ENCODE measurements at places on chromosomes 5 and 9.

DNA sequence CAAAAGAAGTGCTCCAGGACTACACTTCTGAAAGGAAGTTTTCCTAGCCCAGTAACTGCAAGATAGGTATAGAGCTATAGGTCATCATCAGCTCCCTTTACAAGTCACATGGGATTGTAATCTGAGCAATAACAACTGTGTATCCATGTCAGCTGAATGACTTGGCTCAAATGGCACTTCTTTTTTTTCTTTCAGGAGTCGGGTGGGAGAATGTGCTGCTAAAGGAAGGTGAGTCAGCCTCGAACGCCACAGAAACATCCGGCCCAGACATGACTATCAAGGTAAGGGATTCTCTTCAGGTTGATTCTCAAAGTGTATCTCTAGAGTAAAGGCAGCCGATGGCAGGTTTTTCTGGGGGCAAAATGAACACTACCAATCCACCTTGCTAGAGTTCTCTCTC is 192.2 kb downstream of the C9orf152 start:
- no peak for DNase-seq

DNA sequence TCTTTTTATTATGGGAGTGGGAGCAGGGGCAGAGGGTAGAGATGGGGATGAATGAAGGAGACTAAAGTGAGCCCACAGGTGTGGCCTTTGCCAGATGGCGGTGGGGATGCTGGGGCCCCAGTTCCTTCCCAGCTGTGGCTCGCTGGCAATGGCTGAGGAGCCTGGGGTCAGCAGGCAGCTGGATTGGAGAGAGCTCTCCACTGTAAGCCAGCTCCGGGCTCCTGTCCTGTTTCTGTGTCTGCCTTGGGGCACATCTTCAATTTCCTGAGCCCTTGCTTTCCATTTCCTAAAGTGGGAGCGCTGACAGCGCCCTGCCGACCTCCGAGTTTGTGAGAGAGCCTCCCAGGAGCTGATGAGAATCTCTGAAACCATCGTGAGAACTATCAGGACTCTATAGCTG is 75.6 kb upstream of the SPRY4 start:
- DNase-seq = no peak

DNA sequence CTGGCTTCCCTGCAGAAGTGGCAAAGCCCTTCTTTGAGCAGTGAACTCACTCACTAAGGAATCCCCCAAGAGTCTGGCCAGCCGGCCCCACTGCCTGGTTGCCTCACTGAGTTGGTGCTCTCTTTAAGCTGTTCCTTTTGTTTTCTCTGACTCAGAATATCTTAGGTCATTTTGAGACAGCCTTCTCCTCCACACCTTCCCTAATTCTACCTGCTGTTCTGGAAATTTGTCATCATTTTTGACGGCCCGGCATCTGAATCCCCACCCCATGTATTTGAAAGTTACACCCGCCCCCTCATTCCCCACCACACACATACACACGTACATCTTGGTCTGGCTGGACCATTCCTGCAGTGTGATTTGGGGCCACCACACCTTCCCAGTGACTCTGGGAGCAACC is 41.8 kb downstream of the FGF1 start:
- no peak for DNase-seq

- no peak for DNase-seq
These were observed 46.9 kb upstream of the EGFL7 start for GRCh38 chr9:136615631-136616306.

GRCh38 chr9:77943057-77943456 is 88.6 kb downstream of the GNAQ start:
- no peak for DNase-seq

DNA sequence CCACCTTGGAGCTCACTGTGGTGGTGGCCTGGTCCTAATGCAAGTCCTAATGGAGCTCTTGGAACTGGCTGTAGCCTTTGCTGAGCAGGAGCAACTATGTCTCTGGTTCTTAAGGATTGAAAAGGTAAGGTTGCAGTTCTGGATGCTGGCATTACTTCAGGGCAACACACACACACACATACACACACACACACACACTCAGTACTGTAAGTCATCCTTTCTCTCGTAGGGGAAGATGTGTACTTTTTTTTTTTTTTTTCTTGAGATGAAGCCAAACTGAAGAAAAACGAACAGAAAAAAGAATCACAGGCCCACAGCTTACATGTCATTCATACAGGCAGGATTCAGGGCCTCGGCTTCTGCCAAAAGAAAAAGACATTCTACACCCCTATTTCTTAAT is 81.1 kb upstream of the RPS23 start:
- DNase-seq = no peak

GRCh38 chr9:134054891-134055811 is 12.7 kb downstream of the BRD3 start:
- DNase-seq = no peak

DNA sequence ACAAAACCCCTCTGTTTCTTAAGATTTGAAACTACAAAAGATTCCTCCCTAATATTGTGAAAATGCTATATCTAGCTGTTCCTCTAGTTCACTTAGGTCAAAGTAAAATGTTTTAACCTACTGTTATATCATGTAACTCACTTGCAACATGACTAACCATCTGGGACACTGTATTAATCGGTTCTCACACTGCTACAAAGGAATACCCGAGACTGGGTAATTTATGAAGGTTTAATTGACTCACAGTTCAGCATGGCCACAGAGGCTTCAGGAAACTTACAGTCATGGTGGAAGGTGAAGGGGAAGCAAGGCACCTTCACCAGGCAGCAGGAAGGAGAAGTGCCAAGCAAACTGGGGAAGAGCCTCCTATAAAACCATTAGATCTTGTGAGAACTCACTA is 34.7 kb downstream of the DIMT1 start:
- no peak for DNase-seq

- no peak for DNase-seq
These were observed 16.9 kb upstream of the PLCXD3 start for GRCh38 chr5:41527201-41527779.

DNA sequence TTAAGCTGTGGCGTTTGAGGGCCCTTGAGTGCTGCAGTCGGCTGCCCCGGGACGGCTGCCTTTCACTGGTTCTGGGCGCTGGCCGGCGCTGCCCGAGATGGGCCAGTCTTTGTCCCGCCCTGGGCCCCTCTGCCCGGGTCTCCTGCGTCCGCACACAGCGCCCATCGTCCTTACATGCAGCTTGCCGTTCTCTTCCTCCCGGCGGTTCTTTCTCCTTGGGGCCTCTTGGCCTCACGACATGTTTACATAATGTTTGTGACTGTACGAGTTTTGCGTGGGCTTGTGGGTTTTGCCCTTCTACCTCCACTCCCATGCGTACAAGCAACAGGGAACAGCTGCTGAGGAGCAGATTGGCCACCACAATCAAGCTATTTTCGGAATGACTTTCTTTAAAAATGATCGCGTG is 618 bp downstream of the TNPO1 start:
- DNase-seq = peak; percentile 9

DNA sequence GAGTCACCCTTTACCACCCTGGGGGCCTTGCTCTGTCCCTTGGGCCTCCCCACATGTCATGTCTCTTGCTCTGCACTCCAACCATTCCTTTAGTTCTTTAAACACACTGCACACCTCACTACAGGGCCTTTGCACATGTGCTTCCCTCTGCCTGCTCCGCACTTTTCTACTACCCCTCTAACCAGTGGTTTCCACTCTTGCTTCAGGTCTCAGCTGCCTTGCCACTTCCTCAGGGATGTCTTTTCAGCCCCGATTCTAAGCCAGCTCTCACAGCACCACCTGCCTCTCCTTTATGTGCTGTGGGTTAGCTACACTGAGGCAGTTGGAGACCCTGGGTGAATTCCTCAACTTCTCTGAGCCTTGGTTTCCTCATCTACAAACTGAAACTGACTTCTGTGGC is 34.6 kb upstream of the GABBR2 start:
- no peak for DNase-seq

DNA sequence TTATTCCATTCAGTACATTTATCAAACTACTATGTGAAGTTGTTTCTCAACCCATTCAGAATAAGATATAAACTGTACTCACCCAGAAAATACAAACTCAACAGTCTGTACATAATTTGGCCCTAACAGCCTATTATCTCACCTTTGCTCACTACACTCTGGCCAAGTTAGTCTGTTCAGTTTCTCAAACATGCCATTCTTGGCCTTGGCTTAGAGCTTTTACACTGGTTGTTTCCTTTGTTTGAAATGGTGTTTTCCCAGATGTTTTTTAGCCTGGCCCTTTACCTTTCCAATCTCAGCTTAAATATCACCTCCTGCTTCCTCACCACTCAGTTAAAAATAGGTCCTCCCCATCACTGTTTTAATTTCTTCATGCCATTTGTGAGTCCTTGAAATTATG is 13.6 kb downstream of the CDC42SE2 start:
- DNase-seq = no peak

DNA sequence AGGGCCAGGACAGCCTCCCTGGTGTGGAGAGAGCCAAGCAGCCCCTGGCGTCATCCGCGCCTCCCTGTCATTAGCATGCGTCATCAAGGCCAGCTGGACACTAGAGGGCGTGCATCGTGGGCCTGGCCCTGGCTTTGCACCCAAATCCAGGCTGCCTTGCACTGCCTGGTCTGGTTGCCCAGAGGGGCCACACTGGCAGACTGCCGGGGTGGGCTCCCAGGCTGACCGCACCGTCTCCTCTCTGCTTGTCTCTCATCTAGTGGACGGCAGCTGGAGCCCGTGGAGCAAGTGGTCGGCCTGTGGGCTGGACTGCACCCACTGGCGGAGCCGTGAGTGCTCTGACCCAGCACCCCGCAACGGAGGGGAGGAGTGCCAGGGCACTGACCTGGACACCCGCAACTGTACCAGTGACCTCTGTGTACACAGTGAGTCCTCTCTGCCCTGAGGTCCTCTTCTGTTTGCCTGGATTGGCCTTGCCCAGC is 29.0 kb downstream of the HK3 start:
- DNase-seq = no peak

DNA sequence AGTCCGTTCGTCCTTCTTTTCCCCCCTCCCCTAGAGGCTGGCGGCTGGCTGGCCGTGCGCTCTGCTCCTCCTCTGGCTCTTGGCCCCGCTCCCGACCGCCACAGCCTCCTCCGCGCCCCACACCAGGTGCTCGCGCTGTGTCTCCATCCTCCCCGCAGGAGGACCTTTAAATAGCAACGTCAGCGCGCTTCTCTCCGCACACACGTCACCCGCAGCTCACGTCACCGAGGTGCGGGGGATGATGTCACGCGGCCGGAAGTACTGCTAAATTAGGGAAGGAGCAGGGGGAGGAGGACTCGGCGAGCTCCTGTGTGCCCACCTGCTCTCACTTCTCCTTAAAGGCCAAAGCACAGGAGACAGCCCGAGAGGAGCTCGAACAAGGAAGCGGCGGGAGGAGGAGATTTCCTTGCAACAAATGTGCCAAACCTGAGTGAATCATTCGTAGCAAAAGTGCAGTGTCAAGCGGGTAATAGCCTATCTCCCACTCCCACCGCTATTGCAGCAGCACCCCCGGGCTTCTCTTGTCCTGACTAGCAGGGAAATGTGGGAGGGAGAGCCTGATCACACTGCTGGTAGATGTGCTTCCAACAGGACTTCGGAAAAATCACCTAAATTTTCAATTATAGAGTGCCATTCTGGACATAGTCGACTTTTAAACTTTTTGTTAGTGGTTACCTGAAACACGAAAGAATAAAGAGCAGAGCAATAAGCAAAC is 614 bp upstream of the HOMER1 start:
- DNase-seq = peak; percentile 86

DNA sequence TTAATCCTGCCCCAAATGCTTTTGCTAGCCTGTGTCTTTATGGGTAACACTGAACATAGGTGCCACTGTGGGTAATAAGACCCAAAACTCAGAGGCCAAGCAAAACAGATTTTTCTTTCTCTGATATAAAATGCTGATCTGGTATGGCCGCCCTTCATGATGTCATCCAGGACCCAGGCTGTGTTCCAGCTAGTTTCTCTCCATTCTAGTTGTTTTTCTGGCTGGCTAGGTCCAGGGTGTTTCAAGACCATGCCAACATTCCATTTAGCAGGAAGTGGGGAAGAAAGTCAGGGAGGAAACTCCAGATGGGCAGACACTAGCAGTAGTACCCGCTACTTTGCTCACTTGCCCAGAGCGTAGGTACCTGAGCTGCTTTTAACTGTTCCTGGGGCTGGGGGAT is 183.9 kb upstream of the OTULINL start:
- no peak for DNase-seq

DNA sequence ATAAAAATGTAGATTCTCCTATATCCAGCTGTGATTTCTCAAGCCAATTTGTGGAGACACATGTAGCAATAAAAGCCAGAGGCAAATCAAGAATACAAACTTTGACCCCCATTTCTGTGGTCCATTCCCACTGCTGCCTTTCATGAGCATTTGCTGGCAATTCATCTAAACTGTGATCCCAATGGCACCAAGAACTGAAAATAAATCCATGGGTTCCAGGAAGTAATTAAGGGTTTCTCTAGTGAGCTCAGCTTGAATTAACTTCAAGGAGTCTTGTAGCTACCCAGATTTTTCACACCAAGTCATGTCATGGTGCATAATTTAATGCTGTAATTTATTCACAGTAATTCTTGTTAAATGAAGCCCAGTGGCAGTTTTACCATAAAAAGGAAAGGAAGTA is 145.0 kb upstream of the SMC2 start:
- DNase-seq = no peak

DNA sequence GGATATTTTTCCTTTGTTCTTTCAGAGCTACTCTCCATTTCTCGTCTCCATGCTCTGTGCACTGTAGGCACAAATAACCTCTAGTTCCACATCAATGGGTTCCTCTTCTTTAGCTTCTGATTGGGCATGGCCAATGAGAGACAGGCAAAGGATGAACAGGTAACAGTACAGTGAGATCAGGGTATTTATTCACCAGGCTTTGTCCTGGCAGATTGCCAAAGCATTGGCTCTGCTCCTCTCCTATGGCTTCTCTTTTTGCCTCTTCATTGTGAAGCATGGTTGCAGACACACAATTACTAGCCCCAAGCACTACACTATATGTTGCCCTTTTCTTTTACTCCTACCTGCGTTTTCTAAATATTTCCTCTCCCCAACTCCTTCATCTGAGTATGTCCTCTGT is 215.1 kb upstream of the ARRDC3 start:
- no peak for DNase-seq

- DNase-seq = no peak
These were observed 27.1 kb downstream of the ZDHHC11B start for GRCh38 chr5:757346-757930.

DNA sequence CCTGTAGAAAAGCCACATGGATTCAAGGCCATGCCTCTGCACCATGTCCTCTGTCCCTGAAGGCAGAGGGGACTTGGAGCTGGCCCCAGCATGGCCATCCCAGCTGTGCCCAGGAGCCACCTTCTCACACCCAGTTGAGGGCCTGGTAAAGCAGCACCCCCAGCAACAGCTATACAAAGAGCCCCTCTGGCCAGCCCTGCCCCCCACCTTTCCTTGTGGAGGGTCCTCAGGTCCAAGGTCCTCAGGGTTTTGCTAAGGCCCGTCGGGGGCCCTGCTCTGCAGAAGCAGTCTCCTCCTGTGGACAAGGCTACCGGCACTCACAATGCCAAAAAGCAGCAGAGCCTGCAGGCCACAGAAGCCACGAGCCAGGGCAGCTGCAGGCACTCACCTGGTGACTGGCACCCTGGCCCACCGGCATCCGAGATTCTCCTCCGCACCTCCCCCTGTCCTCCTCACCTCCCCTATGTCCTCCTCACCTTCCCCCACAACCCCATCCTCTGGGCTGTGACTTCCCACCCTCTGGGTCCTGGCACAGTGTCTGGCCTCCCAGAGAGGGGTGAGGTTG is 39.9 kb upstream of the LPCAT1 start:
- no peak for DNase-seq
